NCI-H510A (cell line): ENCODE measurements at places on chromosomes 7 and 10.

DNA sequence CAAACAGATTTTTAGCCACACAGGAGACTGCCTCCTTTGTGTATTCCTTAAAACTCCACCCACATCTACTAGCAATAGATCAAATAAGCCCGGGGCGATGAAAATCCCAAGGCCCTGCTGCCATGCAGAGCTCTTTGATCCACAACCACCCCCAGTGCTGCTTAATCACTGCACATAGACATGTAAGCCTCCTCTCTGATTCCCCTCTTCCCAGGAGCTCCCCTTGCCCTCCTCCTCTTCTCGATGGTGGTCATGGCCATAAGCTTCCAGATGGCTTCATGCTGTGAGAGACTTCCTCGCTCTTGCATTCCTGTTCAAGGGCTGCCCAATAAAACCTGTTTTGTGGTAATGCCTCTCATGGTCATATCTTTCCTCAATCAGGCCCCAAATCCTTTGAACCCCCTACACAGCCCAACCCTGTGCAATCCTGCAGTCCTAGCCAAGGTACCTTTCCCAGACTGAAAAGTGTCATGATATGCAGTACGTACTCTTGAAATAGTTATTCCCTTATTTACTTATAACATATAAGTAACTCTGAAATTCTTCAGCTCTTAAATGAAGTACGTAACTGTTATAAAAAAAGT lies 158.5 kb downstream of the CACNA2D1 start:
- no peak for DNase-seq

DNA sequence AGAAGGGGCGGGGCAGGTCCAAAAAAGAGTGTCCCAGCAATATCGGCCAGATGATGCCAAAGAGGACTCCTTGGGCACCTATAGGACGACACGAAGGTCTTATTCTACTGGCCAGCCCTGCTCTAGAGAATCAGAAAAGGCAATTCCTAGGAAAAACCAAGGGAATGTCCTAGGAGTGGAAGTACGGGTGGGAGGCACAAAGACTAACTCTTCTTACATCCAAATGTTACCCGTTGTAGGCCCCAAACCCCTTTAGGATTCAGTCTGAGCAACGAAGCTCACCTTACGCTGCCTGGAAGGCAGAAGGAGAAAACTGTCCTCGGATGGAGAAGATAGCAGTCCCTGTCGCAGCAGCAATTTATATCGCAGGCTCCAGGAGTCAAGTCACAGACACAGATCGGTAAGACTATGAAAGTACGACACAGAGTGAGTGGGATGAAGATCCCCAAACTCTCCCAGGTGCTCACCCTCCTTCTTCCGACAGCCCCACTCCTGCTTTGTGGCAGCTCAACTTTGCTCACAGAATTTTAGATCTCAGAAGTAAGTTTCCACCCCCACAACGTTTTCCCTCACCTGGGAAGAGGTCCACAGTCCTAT lies 558 bp downstream of the TCTN3 start:
- no peak for DNase-seq

- no peak for DNase-seq
Observed at GRCh38 chr10:59553162-59553900, 156.3 kb downstream of the SLC16A9 start.

DNA sequence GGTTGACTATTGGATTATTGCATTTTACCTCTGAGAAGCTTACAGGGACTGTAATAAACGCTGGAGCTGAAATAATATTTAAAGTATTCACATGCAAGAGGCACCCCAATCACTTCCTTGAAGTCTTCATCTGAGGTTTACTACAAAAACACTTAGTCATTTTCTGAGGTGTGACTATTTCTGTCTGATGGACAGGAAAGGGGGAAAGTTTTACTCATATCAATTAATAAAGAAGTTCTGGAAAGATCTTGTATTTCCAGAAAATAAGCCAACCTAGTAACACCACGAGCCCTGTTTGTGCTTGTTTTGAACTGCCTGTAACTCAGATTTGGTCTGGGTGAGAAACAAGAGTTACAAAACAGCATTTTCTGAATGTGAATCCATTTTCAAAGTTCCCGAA lies 63.9 kb upstream of the PRKCQ start:
- DNase-seq: no peak

- DNase-seq: no peak
Observed at GRCh38 chr10:80133206-80133605, 676 bp downstream of the PLAC9 start.
